ENCODE measurements at places on chromosomes 5 and 9.
A peak's percentile ranks its signal among the peaks of the same experiment; 100 is the strongest.

DNA sequence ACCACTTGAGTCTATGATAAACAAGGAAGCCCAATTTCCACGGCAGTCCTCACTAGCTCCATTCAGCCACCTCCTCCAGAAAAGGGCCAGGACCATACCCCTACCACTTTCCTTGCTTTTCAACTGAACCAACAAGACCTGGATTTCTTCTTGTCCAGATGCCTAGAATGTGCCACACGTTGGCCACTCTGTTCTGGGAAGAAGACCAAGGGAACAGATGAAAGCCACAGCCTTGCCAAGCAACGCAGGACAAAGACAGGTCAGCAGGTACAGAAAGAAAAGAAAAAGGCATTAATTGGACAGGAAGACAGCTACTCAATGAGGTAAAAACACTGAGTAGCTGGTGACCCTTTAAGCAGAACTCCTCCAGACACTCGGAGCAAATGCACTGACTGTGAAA, 2.2 kb downstream of the CCNJL start:
- no peak for DNase-seq

DNA sequence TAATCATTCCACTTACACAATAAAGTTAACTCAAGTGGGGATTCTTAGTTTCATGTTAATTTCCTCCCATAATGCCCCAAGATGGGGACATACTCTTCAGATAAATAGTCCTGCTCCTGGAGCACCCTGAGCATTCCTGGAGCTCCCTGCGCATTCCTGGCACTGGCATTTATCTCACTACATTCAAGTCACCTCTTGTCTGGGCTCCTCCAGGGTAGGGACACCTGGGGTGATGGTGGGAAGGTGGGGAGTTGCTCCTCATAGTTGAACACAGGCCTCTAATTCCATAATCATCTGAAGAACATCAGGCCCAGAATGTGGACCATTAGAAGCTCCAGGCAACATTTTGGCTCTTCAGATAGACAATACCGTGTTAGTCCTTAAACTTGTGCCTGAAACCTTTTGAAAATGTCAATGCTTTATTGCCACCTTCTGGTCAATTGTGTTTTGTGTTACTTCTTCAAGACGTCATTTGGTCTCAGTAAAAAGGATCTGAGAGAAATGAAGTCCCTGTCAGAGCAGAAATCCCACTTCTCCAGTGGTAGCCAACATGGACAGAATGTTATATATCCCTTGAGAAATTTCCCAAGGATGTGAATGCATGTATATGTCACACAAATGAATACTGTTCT, 14.2 kb upstream of the AGGF1 start:
- peak; percentile 36 for DNase-seq

DNA sequence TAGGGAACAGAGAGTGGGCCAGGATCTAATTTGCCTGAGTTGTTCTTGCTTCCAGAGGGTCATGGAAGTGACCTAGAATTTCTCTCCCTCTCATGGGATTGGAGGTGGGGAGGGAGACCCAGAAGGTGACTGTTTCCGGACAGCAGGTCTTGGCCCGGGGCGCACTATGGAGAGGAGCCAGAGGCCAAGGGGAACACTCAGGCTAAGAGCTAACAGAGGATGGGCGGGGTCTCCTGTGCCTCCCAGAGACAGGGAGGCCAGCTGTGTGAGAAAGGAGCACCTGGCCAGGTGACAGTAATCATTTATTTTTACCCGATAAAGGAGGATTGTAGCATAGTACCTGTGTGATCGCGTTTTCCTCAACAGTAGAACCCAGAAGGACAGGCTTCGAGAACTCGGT, 50.9 kb upstream of the ANKH start:
- DNase-seq: no peak

GRCh38 chr9:89372979-89373378, 54.7 kb downstream of the SECISBP2 start:
- DNase-seq: no peak

Measured in NT2/D1 (cell line).